ENCODE measurements at places on chromosomes 5 and 9.

GRCh38 chr9:27765266-27766072 lies 192.2 kb upstream of the C9orf72 start:
- DNase-seq, result no peak

- no peak for DNase-seq
Observed at GRCh38 chr9:121640076-121640475, 11.4 kb upstream of the DAB2IP start.

DNA sequence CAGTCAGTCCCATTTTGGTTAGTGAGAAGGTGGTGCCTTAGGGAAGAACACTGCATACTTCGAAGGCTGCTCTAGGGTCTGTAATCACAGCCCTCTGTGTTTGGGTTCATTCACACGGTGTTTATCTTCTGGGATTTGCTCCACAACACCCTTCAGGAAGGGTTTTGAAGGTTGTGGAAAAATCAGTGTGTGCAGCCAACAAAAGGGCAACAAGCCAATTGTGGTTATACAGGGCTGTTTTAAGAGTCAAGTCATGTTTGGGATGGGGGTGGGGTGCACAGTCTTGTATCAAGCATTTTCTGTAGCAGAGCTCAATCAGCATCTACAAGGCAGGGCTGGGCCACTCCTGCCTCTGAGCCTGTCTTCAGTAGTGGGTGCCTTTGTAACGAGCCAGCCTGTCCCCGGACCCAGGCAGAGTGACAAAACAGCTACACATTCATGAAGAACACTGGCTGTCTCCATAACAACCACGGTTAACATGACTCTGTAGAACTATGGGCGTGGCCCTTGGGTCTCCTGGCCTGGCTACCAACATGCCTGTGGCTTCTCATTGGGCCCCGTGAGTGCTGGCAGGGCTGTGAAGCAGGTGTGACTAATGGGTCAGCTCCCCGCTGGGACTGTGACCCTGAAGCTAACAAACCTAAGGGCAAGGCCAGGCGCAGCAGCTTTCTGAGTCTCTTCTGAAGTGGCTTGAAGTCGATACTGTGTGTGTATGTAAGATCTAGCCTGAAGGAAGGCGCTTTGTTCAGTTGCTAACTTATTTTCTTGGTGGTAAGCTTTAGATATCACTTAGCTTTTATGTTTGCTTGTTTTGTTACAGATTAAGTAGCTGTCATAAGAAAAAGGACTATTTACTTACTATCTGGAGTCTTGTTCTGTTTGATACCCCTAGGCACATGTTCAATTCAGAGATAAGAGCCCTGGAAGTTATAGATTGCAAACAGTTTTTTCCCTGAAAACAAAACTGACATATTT lies 27.9 kb upstream of the GOLM1 start:
- peak; percentile 71 for DNase-seq

DNA sequence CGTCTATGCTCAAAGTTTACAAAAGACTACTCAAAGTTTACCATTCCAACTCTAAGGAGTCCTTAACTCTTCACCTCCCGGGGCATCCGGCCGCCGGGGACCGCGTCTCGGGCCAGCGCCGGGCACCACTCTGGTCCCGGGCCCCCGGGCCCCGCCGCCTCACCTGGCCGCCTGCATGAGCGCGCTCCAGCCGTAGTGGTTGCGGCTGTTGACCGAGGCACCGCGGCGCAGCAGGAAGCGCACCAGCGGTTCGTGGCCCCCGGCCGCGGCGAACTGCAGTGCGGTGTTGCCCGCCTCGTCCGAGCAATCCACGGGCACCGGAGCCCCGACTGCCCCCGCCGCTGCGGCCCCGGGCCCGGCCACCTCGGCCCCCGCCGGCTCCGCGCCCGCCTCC lies 388 bp downstream of the ANKS6 start:
- no peak for DNase-seq

- no peak for DNase-seq
Observed at GRCh38 chr5:81762401-81762800, 11.5 kb upstream of the SSBP2 start.

DNA sequence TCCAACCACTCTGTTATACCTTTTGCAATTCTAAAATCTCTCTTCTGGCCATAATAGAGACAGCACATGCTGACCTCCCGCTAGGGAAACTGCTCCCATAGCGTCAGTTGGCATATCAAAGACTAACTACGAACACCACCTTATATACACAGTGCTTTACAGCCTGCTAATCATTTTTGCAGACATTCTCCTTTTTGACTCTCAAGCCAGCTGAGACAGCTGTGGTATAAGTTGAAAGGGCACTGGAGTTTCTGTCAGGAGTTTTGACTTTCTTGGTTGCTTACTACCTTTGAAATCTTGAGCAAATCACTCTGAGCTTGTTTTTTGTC lies 160.2 kb upstream of the TBCA start:
- DNase-seq, result no peak

Measured in Right ventricle myocardium inferior (tissue), 1 donor.